ENCODE measurements at places on chromosomes 1 and 21.

DNA sequence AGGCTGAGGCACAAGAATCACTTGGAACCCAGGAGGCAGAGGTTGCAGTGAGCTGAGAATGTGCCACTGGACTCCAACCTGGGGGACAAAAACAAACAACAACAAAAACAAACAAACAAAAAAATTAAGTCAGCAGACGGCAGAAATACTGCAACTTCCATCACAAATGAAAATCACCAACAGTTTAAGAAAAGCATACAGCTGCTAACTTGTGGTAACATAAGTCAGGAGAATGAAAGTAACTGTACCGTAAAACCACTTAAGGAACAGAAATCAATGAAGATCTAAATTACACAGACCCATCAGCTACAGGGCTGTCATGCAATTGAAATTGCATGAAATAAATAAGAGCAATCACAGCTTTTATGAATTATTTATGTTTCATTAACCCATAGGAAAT, 25.0 kb downstream of the MCOLN2 start:
- DNase-seq, result no peak

DNA sequence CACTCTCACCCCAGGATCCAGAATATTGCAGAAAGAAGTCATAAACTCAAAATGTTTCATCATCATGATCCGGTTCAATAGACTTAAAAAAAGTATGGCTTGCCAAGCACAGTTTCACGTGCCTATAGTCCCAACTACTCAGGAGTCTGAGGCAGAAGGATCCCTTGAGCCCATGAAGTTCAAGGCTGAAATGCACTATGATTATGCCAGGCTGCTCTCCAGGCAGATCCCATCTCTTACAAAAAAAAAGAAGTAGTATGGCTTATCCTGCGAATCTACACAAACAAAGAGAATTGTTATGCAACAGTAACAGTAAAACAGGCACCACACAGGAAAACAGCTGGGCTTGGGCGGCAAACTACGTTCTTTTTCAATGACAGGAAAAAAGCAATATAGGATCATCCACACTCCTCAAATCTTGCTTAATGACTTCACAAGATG, 76.2 kb downstream of the EIF4G3 start:
- no peak for DNase-seq

DNA sequence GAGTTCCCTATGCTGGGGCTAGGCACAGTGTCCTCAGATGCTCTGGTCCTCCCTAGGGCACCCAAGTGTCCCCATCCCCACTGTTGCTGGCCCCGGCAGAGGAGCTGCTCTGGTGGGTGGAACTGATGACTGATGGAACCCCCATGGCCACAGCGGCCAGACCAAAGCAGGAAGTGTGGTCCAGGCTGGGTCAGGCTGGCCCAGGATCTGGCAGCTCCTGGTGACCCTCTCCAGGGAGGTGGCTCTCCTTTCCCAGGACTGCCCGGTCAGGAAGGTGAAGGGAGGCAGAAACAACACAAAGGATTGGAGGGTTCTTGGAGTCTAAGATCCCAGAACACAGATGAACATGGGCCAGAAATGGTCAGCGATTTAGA, 1.1 kb downstream of the NKAIN1 start:
- DNase-seq, result no peak

- DNase-seq, result no peak
Observed at GRCh38 chr1:3948344-3948743, 48.3 kb upstream of the C1orf174 start.

DNA sequence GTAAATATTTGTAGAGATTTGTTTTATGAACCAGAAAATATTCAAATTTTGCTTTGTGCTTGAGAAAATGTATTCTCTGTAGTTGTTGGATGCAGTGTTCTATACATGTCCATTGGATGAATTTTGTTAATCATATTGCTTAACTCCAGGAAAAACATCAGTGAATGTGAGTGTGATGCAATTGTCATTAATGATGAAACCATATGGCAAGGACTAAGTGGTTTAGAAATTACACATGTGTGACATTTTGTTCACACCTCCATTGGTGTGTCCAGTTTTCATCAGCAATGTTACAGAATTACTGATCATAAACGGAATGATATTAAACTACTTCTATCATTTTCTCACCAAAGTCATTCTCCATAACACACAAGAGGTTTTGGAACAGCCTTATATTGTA, 151.8 kb upstream of the ST6GALNAC5 start:
- DNase-seq, result no peak

DNA sequence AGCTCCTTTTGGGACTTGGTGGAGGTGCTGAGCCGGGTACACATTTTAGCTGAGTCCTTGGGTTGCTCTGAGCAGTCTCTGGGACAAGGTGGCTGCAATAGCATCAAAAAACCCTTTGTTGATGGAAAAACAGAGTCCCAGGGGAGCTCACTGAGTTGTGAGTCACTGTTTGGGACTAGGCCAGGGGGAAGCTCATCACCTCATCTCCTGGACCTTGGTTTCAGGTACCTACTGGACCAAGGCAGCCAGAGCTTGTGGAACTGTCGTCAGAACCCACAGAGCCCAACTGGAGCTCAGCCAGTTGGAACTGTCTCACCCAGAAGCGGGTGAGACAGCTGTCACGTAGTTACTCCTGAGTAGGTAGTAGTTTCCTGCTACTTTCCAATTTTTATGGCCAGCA, 146.7 kb downstream of the HLX start:
- DNase-seq, result no peak

DNA sequence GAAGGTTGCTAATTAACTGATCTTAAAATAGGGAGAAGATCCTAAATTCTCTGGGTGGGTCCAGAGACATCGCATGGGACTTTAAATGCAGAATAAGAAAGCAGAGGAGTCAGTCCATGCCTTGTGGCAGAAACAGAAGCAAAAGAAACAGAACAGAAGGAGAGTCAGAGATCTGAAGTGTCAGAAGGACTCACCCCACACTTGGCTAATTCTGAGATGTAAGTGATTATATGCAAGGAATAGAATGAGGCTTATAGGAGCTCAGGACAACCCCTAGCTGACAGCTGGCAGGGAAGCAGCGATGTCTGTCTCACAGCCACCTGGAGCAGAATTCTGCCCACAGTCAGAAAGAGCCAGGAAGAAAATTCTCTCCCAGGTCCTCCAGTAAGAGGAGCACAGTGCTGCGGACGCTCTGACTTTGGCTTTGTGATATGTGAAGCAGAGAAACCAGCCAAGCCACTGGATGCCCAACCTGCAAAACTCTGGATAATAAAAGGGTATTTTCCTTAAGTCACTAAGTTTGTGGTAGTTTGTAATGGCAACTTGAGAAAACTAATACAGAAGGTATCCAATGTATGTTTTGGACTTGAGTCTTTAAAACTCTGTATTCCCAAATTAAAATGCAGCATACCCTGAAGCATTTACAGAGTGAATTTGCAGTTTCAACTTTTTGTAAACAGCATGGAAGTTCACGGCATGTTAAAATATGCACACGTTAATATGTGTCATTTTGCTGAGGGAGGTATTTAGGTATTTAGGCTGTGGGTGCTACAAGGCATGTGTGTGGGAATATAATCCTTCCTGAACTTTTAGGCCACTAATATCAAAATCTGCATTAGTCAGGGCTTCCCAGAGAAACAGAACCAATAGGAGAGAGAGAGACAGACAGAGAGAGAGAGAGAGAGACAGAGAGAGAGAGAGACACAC, 388.5 kb downstream of the PCP4 start:
- DNase-seq, result no peak

- DNase-seq, result no peak
Observed at GRCh38 chr1:189141056-189141455, 1336.6 kb downstream of the BRINP3 start.

- no peak for DNase-seq
Observed at GRCh38 chr1:41882068-41882477, 36.6 kb downstream of the HIVEP3 start.

DNA sequence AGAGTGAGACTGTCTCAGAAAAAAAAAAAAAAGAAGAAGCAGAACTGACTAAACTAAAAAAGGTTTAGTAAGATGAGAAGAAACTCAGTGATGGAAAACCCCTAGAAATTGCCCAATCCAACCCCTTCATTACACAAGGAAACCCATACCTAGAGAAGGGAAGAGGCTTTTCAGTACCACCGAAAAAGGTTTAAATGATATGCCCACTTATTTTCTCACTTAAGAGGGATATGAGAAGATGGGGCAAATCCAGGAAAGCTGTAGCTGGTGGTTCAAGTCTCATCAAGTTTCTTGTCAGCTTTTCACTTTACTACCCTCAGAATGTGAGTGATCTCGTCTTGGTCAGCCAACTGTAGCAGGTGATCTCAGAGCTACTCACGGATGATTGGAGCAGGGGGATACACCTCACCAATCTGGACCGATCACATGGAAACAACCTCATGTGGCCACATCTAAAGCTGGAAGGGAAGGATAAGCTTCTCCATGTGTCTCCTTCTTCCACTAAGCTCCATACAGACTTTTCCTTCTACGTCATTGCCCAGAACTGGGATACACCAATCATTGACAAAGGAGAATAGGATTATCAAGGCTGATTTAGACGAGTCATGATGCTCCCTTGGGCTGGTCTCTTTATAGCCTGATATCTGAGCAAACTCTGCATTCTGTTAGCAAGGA, 126.7 kb upstream of the POU3F1 start:
- DNase-seq, result no peak

DNA sequence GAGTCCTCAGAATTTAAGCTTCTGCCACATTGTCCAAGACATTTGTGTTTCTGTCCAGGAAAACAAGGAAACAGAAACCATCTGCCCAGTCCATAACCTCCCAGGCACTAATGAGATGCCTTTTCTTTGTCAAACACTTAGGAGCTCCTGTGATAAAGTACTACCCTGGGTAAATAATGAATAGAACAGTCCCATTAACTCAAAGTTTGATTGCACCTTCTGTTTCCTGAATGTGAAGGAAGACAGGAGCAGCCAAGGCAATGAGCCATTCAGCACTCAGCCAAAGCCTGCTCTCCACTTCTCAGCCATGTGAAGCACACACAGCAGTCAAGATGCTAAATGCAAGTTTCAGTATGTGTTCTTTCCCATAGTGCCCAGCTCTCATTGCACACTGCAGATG, 199.8 kb downstream of the SEC16B start:
- DNase-seq, result no peak

- no peak for DNase-seq
Observed at GRCh38 chr21:26470351-26471098, 102.6 kb downstream of the CYYR1 start.

DNA sequence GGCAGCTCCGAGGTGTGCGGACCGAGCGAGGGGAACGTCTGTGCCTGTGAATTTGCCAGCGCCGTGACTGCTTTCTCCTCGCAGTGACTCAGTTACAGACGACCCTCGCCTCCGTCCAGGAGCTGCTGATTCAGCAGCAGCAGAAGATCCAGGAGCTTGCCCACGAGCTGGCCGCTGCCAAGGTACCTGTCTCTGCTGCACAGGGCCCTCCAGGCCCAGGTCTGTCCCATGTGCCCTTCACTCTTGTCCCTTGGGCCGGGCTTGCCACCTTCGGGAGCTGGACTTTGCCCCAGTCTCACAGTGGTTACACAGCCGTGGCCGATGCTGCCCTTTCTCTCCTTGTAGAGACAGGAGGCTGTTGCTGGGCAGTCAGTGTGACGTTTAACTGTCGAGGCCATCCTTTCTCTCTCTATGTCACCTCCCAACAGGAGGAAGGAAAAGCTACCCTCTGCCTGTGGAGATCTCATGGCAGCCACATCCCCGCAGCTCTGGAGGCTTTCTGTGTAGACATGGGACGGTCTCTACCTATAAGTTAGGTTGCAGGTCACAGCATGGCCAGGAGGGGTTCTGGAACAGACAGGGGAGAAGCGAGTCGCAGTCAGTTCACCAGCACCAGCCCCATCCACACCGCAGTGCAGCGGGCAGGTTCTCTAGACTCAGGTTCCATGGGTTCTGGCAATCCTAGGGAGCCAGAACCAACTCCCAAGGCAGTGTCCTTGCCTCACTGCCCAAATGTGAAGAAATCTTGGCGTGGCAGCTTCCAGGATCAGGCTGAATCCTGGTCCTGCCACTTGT, 149.7 kb downstream of the PEX14 start:
- no peak for DNase-seq

GRCh38 chr21:29786496-29787360, 153.1 kb downstream of the GRIK1 start:
- DNase-seq, result no peak

DNA sequence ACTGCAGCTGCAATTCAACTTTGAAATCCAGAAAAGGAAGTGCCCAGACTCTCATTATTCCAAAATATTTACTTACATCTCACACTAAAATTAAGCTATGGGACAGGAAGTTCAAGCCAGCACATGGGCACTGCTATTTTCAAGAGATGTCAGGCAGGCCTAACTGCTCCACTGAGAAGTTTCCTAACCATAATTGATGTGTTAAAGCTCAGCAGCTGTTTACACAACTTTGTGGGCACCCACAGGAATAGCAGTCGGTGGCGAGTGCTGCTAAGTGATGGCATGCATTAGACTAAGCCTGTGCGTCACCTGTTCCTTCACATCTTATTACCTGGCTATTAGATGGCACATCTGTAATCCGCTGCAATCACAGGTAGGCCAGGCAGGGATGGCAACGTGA, 303.3 kb upstream of the DAB1 start:
- no peak for DNase-seq

GRCh38 chr1:101474039-101474665, 237.3 kb downstream of the S1PR1 start:
- DNase-seq, result no peak

DNA sequence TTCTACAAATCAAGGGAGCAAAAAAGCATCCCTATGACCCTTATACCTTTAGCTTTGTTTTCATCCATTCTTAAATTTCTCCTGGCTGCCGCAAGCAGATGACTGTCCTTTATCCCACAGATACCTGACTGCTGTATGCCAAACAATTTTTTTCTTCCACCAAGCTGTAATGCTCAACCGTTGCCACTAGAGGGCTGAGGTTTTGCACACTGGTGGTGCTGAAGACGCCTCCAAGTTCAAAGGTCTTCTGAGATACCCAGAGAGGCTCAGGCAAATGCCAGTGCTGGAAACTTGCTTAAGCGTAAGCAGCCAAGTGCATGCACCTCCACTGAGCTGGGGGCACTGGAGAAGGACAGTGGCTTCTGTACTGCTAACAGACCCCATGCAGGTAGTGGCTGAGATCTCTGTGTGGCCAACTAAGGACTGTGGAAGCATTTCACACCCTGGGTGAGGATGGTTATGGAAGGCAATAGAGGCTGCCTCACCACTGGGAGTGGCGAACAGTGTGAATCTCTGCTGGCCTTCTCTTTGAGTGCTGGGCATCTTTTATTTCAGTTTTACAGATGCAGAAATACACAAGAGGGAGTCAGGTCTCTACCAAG, 28.5 kb downstream of the CNIH3 start:
- DNase-seq, result no peak
